ENCODE measurements at places on chromosomes 4 and X. TPM values are rescaled to one million over a fixed set of nuclear protein-coding genes. Genes with fewer than 3 reads are reported as not detected.

DNA sequence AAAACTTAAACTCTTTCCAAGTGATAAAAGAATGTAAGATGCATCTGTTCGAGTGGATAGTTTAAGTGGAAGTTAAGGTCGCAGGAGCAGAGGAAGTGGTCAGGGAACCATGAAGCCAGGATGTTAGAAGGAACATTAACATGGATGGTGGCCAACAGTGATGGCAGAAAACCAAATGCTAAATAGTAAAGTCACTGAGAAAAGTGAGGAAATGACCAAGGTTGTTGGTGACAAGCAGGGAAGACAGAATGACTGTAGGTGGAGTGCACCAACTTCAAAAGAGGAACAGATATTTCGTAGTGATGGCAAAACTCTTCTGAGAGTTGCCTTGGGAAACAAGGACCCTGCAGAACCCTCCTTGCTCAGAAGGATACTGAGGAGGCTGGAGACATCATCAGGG lies 226.2 kb downstream of the PALLD start:
- no peak for DNase-seq

Gene IQCM
- total RNA-seq, result not detected

DNA sequence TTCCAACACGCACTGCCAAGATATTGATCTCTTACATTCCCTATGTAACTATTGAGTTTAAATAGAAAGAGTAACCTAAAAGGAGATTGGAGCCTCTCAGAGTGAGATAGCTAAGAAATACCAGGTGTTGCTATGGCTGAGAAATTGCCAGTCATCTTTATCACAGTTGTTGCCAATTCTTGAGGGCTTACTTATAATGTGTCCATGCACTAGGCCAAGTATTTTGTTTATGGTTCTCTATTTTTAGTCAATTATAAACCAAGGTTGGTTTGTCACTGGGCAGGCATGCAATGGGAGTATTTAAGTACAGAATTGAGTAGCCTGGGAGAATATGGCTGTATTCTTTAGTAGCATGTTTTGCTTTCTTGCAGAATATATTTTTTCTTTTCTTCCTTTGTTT lies 201.6 kb downstream of the TEX13A start:
- no peak for DNase-seq

DNA sequence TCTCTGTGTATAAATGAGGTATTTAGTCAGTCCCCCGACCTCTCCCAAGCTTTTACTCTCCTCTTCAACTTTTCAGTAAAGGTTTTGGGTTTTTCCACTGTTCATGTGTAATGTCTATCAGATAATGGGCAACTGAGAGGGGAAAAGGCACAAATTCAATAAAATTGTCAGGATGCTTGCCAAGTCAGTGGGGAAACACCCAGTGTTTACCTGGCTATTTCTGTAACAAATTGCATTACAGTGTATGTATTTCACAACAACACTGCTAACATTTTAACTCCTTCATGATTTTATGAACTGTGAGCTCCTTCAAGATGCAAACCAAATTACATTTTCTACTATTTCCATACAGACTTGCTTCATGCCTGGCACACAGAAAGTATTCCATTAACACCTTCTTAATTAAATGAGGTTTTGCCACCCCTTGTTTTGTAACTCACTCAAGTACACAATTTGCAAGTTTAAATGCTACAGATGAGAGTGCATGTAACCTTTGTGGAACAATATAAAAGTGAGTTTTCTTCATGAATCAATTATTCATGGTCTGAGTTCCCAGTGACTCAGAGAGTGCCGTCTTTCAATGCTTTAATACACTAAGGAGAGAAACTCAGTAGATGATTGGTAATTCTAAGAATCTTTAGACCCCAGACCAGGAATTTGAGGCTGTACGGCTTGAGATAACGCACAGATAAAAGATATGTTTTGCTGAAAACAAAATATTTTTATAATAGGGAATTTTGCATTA lies 149.8 kb upstream of the TLL1 start:
- no peak for DNase-seq

GRCh38 chrX:111123606-111124179 lies 27.7 kb downstream of the PAK3 start:
- DNase-seq, result no peak

DNA sequence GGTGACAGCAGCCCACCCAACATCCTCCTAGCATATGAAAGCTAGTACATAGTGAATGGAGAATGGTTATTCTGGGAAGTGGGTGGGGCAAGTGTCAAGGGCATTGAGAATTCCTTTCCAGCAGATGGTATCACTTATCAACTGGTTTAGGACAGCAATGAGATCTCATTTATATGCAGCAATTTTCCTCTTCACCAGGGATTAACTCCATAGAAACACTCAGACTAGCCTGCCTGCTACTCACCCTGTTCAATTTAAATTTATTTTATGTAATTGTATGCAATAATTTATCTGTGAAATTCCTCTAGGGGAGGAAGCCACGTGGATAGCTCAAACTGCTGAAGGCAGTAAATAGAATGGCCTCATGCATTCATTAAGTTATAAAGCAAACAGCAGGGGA lies 101.6 kb upstream of the MID1IP1 start:
- DNase-seq, result no peak
